ENCODE measurements at places on chromosomes 4 and X.
A peak's percentile ranks its signal among the peaks of the same experiment; 100 is the strongest.

DNA sequence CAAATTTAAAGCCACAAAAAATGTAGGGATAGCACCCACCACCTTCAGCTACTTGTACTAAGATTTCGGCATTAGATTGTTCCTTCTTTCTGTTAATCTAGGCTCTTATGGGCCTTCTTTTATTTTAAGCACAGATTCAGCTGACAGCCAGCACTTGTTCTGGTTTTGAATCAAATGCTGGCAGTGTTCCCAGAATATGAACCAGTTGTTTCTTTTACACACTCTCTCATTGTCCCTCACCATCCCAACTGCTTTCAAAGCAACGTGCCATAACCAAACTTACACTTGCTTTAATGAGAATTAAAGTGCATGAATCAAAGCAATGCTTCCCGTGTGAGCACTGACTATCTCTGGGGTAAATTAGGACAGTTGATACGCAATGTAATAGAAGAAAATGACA, 744.5 kb upstream of the FAM241A start:
- DNase-seq, result peak; percentile 25

GRCh38 chr4:96993560-96993959, 1149.7 kb downstream of the STPG2 start:
- no peak for DNase-seq

- DNase-seq, result no peak
Observed at GRCh38 chr4:25986807-25987206, 72.8 kb downstream of the SMIM20 start.

GRCh38 chr4:186068581-186069348, at the start of gene TLR3:
TSS of gene TLR3 (plus strand) at chr4:186069156. CDS start at chr4:186076620, 7,464 bp downstream.
- DNase-seq, result peak; percentile 85

DNA sequence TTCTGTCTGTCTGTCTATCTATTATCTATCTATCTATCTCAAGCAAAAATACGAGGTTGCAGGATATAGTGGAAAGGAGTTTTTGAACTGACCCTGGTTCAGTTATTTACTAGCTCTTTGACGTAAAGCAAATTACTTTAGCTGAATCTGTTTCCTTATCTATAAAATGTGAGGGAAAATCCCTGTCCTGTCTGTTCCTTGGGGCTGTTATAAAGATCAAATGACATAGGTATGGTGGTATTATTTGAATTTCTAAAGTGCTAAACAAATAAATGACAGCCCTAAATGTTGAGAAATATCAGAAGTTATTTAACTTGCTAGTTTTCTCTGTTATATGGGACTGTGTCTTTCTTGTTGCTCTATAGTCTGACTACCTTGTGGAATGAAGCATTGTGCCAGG, 55.0 kb downstream of the MAGEC1 start:
- no peak for DNase-seq
